ENCODE measurements at places on chromosomes 13 and 19.

GRCh38 chr13:65149687-65150086 is 2080.4 kb downstream of the PCDH9 start:
- DNase-seq = no peak

DNA sequence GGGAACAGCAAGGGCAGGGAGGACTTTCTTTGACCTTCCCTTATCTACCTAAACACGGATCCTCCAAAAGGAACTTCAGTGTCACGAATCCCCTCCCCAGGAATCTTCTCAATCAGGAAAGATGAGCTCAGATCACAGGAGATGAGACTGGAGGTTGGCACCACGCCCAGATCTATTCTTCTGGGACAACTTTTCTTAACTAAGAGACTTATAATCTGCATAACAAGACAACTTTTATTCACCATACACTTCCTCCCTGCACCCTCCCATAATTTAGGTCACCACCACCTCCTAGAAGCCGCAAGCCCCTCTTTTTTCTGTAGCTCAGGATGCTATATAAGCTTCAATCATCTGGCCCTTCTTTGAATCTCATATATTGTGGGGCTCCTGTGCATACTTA is 19.2 kb upstream of the AKT2 start:
- DNase-seq = no peak

DNA sequence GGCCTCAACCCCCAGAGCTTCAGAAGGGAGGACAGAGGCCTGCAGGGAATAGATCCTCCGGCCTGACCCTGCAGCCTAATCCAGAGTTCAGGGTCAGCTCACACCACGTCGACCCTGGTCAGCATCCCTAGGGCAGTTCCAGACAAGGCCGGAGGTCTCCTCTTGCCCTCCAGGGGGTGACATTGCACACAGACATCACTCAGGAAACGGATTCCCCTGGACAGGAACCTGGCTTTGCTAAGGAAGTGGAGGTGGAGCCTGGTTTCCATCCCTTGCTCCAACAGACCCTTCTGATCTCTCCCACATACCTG is 969 bp upstream of the CEACAM5 start:
- peak; percentile 38 for DNase-seq

GRCh38 chr13:64206430-64207225 is 2791.0 kb upstream of the PCDH20 start:
- no peak for DNase-seq

DNA sequence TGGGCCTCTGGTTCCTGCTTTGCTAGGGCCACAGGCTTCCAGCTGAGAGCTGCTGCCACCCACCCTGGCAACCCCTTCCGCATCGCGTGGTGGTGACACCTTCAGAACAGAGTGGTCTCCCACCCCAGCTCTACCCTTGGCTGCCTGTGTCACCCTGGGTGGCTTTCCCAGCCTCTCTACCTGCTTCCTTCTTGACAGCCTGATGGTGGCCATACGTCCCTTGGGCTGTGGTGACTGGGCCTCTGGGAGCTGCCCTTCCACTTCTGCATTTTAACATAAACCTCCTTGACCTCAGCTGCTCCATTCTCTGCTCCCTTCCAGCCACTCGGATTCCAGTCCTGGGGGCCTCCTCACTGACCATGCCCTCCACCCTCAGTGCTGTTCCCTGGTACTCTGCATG is 17.0 kb downstream of the PAK4 start:
- no peak for DNase-seq

- no peak for DNase-seq
These were observed 5.9 kb upstream of the RUBCNL start for GRCh38 chr13:46392967-46393366.

DNA sequence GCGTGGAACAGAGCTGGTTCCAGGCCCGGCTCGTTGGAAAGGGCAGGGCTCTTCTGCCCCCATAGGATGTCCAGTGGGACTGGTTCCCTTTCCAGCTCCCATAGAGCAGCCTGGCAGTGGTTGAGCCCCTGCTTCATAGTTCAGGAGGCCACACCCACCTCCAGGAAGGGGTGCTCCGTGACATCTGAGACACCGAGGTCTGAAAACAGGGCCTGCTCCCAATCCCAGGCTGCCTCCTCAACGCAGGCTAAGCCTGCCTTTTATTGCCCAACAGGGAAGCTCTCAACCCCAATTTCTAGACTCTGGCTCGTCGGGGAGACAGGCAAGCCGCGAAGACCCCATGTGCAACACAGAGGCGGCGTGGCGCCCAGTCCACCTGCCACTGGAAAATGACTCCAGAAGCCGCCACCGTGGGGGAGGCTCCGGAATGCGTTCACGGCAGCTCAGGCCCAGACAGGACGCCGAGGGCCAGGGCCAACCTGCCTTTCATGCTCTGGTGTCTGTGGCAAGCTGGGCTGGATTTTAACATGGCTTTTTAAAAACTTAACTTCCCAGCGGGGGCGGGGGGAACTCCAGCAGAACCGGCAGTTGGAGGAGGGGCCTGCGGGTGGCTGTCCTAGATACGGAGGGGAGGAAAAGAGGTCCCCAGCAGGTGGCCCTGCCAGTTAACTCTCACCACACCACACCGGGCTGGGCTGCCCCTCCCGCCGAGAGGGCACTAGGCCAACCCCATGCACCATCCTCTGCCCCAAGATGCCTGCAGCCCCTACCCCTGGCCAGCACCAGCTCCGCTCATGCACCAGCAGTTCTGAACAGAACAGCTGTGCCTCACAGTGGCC is 17.9 kb upstream of the TINCR start:
- no peak for DNase-seq
